Activated T-cell treated with anti-CD3 and anti-CD28 coated beads, Interleukin-2, amount 50 U/mL, for 72 hours (primary cell): ENCODE measurements at places on chromosomes 1 and 21. TPM values are rescaled to one million over a fixed set of nuclear protein-coding genes. Genes with fewer than 3 reads are reported as not detected.
A peak's percentile ranks its signal among the peaks of the same experiment; 100 is the strongest.

Gene AADACL4
- total RNA-seq, result not detected

Gene TRNP1
- 0.96 TPM for total RNA-seq

DNA sequence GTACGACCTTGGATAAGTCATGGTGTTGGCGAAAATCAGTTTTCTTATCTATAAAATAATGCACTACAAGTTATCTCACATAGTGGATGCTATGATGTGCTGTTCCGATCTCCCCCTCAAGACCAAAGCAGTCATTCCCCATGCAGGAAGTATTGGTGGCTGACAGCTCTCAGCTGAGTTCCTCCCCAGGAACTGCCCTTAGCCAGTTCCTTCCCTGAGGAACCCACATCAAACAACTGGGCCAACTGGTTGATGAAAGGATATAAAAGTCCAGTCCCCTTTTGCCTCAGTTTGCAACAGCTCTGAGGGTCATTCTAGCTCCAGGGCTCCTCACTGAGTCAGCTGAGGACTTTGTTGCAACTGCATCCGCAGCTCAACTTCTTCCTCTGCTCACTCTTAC lies 16.1 kb upstream of the SLAMF1 start:
- no peak for DNase-seq

Gene MANEAL
- 2.4 TPM for total RNA-seq

- DNase-seq, result no peak
These were observed 60.1 kb downstream of the IER5 start for GRCh38 chr1:181148636-181149035.

DNA sequence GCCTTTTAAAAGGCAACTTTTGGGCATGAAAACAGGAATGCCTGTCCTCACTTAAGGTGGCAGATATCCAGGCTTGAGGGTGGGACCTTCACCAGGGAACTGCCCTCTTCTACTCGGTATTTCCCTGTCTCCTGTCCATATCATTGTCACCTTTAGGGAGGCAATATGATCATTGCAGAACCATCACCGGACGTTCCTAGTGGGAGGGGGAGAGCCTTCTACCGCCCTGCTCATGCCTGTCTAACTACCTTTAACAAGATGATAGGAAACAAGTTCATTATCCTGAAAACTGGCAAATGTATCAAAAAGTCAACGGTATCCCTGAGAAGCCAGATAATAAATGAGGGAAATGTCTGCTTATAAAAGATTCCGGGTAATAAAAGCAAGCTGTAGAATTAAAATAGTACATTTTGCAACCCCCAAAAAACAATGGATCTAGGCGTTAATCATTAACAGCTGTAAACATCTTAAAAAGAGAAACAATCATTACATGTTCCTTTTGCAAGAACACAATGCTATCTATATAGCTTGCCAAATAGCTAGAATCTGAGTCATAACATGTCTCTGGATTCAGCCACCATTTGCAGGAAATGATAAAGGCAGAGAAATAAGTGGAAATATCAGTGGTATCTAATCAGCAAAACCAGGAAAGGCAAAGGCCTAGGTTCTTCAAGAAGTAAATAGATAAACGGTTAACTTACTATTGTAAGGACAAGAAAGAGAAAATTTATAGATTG lies 852.9 kb upstream of the ADGRL4 start:
- DNase-seq, result no peak

GRCh38 chr1:231460614-231461013 lies 38.5 kb upstream of the EGLN1 start:
- peak; percentile 74 for DNase-seq

Gene IRF6
- total RNA-seq, result 0.49 TPM

DNA sequence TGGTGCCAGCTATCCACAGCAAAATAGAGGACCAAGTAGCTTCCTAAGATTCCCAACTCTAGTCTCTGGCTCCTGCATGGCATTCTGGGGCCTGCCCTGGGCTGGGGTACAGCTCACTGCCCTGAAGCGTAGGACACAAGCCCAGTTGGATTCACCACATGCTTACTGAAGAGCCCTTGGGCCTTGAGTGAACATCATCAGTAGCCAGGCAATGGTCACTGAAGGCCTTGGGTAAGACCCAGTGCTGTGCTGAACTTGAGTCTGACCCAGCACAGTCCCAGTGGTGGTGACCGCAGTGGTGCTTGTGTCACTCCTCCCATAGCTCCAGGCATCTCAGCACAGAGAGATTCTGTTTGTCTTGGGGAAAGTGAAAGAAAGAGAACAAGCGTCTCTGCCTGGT lies 7.7 kb upstream of the LCE3A start:
- no peak for DNase-seq

- no peak for DNase-seq
These were observed 518.7 kb downstream of the PTPRC start for GRCh38 chr1:199157494-199157893.

Gene ARHGEF16
- 0.14 TPM for total RNA-seq

GRCh38 chr1:111369177-111369576 lies 58.4 kb downstream of the OVGP1 start:
- DNase-seq, result no peak

Gene TXNIP
- total RNA-seq, result 141 TPM

GRCh38 chr1:2205191-2205952 lies 10.8 kb upstream of the FAAP20 start:
- DNase-seq, result peak; percentile 96

Gene FAM3B
- total RNA-seq, result not detected

GRCh38 chr1:48248356-48248755 lies 25.8 kb downstream of the SLC5A9 start:
- no peak for DNase-seq

GRCh38 chr1:12052008-12052573 lies 11.0 kb upstream of the TNFRSF8 start:
- peak; percentile 62 for DNase-seq
